ENCODE measurements at places on chromosomes 3 and 15.

DNA sequence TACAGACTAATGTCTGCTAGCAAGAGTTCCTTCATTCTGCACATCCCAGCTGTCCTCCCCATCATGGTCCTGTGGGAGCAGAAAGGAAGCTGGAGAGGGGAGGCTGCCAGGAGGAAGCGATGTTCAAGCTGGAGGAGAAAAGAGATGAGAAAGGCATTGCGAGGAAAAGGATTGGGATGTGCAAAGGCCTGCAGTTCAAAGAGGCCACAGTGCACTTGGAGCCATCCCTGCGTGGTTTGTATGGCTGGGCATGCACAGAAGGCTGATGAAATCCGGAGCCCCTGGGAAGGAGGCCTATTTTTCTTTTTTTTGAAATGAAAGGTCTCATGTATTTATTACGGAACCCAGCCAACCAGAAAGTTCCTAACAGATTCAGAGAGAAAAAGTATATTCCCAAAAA lies 22.8 kb downstream of the AMOTL2 start:
- DNase-seq, result no peak

DNA sequence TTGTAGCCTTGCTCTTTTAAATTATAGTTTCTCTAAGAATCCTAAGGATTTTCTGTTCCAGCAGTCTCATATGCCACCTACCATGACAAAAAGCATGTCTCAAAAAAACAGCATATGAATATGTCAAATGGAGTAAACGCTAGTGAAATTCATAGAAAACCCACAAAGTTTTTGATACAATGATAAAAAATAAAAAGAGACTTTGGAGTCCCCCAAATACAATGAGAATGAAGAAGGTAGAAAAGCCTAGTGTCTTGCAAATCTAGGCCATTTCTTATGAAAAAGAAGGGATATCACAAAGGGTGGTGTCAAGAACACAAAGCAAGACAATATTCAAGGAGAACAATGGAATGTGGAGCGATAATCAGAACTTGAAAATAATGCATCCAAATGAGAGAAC lies 668.5 kb downstream of the PLOD2 start:
- no peak for DNase-seq

GRCh38 chr3:114034211-114034610 lies 22.1 kb downstream of the CCDC191 start:
- no peak for DNase-seq

- no peak for DNase-seq
Observed at GRCh38 chr15:39896846-39897245, 23.2 kb downstream of the GPR176 start.

DNA sequence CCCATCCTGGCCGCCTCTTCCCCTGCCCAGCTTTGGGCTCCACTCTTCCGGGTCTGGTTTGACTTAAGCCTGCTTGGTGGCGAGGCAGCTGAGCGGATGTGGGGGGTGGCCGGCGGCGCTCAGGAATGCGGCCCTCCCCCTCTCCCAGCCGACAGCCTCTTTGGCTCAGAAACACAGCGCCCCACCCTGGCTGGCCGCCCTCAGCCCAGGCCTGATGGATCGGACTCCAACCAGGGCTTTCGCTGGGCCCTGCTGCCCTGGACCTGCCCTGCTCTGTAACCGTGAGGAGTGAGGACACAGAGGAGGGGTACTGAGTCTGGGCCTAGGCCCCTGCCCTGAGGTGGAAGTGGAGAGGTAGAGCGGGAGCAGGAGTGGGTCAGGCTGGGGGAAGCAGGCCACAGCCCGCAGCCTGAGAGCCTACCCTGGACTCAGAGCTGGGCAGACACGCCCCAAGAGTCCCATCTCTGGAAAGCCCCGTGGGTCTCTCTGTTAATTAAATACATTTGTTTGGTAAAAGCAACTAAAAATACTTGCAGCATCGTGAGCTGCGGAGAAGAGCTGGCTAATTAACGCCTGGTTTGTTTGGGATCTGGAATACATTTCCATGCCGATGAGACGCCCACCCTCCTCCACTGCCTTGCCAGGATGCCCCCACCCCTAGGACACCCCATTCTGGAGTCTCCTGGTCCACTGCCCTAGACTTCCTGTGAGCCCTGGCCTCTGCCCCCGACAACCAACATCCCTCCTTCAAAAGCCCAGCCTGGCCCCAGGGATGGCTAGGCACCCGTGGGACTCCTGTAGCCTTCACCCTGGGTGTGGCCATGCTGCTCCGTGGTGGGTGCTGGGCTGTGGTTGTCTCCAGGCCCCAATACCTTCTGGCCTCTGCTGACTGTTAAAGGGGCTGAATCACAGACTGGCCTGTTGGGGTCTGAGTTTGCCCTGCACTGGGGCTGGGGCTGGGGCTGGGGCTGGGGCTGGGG lies 19.6 kb downstream of the PLXNA1 start:
- no peak for DNase-seq

All from NCI-H1694 (cell line).